ENCODE measurements at places on chromosomes 16 and 17.
A peak's percentile ranks its signal among the peaks of the same experiment; 100 is the strongest.

DNA sequence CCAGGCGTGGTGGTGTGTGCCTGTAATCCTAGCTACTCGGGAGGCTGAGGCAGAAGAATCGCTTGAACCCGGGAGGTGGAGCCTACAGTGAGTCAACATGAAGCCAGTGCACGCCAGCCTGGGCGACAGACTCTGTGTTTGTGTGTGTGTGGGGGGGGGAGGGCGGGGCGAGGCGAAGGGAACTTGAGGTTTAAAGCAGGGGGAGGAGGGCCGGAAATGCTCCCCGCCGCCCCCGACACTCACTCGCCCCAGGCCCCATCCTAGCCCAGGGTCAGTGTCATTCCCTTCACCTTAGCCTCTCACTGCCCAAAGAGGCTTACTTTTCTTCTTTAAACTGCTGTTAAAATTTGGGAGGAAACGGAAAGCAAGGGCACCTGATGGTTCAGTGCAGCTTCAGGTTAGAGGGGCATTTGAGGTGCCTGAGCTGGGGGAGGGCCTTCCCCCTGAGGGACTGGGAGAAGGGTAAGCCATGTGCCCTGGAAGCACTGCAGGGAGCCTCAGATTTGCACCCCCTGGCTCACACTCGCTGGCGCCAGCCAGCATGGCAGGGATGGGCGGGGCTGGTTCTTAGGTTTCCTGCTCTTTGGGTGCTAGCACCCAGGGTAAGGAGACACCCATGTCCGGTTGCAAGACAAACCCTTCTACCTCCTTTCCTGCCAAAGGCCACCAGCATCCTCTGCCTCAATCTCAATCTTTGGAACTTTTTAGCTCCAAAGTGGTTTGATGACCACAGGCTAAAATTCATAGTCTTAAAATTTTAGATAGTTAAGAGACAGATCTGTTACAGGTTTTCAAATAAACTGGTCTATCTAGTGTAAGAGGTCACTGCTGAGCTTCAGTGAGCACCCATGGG, 2.2 kb upstream of the LIMD2 start:
- DNase-seq, result peak; percentile 59

DNA sequence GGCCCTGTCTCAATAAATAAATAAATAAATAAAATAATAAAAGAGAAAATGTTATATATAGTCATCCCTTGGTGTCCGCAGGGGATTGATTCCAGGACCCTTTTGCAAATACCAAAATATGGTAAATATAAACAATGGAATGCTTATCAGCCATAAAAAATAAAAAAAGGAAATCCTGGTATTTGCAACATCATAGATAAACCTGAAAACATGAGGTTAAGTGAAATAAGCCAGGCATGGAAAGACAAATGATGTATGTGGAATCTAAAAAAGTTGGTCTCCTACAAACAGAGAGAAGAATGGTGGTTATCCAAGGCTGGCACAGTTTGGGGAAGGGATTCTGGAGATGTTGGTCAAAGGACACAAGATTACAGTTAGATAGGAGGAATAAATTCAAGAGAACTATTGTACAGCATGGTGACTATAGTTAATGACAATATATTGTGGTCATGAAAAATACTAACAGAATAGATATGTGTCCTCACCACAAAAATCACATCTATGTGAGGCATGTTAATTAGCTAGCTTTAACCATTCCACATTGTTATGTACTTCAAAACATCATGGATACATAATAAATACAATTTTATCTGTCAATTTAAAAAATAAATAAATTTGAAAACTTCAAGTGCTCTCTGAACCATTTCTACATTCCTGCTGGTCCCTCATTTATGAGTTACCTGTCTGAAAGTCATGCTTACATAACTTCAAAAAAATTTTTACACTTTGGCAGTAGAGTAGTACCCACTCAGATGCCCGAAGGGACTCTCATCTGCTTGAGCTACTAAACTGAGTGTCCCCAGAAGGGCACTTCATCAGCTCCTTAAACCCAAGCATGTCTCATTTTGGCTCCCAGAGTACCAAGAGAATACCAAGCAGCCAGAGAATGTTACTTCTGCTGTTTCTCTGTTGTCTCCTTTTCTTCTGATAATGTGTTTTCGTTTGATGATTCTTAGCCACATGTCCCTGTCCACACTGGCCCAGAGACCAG, 26.6 kb downstream of the N4BP1 start:
- DNase-seq, result no peak

DNA sequence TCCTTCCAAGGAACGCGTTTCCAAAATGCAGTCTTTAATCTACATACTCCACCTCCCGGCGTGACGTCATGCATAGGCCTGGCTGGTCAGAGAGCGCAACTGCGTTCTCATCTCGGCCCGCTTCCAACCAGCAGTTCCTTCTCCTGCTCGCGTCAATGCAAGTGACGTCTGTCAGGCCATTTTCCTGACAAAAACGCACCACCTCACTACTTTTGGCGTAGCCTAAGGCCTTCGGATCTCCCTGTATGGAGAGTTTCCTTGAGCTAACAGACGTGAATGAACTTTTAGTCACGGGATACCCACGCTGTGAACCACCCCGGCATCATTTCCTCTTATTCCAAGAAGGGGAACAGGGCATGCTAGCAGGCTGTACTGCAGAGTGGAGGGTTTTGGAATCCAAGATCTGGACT, 25.0 kb downstream of the TEX14 start:
- no peak for DNase-seq

DNA sequence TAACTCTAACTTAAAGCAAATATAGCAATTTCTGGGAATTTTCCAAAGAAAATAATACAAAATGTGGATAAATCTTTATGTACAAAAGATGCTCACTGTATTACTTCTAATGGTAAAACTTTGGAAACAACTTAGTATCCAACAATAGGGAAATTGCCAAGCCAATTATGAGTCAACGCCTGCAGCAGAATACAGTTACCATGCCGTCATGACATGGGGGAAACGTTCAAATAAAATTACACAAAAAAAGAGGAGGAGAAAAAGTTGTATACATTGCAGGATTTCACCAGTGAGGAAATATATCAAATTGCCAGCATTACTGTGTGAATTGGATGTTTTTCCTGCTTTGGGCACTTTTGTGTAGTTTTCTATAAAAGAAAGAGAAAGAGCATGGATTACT, 469.6 kb downstream of the SOX9 start:
- no peak for DNase-seq

GRCh38 chr16:85611194-85611443, 2.0 kb upstream of the GSE1 start:
- no peak for DNase-seq

DNA sequence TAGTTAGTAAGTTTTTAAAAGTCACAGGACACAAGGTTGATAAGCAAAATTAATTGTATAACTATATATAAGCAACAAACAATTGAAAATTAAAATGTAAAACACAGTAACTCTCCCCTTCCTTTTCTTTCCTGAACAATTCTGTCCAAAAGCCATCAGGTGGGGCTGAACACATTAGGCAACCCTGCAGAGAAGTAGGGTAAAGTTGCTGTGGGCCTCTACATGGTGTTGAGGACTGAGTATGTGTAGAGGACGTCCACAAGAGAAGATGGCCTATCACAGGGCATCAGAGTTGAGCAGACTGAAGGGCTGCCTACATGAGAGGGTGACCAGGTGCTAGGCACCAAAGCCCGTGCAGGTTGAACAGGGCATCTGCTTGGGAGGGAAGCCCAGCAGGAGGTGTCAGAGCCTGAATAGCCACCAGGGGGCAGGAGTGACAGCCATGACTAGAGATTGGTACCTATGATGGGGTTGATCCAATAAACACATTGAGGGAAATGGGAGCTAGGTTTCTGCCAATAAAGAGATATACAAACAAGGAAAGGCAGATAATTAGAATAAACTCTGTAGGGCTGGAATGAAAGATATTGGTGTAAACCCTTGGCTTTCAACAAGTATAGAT, 415.1 kb downstream of the NPIPA8 start:
- peak; percentile 9 for DNase-seq

DNA sequence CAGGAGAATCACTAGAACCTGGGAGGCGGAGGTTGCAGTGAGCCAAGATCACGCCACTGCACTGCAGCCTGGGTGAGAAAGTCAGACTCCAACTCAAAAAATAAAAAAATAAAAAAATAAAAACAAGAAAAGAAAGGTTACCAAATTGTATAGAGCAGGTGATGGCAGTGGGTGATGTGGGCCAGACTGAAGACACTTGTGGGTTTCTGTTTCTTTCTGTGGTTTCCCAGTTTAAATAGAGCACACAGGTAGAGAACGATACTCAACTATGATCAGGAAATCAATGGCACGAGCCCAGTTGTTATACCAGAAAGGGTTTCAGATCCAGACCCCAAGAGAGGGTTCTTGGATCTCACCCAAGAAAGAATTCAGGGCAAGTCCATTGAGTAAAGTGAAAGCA, 32.6 kb downstream of the NUBP1 start:
- no peak for DNase-seq

- DNase-seq, result no peak
Observed at GRCh38 chr17:41002814-41003213, 3.1 kb upstream of the KRTAP3-2 start.
